ENCODE measurements at places on chromosomes 2 and 18.

GRCh38 chr2:65164426-65164891 lies 34.6 kb upstream of the RAB1A start:
- no peak for DNase-seq

- DNase-seq: no peak
Measured at GRCh38 chr18:64799376-64799775, 650.5 kb upstream of the LINC00305 start.

- no peak for DNase-seq
Measured at GRCh38 chr2:240994171-240994896, 4.1 kb upstream of the SNED1 start.

GRCh38 chr2:119704670-119705120 lies 25.7 kb downstream of the TMEM177 start:
- DNase-seq: no peak

- DNase-seq: no peak
Measured at GRCh38 chr2:222930862-222931261, 70.0 kb downstream of the ACSL3 start.

- DNase-seq: no peak
Measured at GRCh38 chr2:8729939-8730338, 48.1 kb downstream of the ID2 start.

- DNase-seq: no peak
Measured at GRCh38 chr18:45962461-45962860, 4.7 kb downstream of the EPG5 start.

GRCh38 chr2:238851026-238851425 lies 3.1 kb downstream of the TWIST2 start:
- no peak for DNase-seq

- no peak for DNase-seq
Measured at GRCh38 chr2:144512891-144513351, 7.0 kb downstream of the ZEB2 start.

DNA sequence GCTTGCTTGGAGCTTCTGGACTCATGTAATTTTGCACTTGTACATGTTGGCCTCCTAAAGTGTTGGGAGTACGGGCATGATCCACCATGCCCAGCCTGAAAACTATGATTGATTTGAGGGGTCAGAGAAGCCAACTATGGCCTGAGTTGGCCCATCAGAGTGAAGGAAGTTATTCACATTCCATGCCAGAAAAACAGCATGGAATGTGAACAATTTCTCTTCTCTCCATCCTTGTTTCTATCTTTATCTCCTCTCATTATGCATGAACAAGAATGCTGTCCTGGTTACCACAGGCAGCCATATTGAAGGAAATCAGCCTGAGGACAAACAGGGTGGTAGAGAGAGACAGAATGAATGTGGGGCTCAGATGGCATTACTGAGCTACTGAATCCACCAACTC lies 3.5 kb upstream of the CD226 start:
- DNase-seq: no peak

Measured in stimulated activated naive B cell treated with anti-CD40 and anti-IgM and Interleukin-4, amounts not matched to agents 10 μg/mL and 1 μg/mL and 100 μg/mL, for 72 hours (primary cell).